ENCODE measurements at places on chromosomes 7 and 10. TPM values are rescaled to one million over a fixed set of nuclear protein-coding genes. Genes with fewer than 3 reads are reported as not detected.

GRCh38 chr7:29877196-29877595 is 70.9 kb downstream of the WIPF3 start:
- DNase-seq: no peak

DNA sequence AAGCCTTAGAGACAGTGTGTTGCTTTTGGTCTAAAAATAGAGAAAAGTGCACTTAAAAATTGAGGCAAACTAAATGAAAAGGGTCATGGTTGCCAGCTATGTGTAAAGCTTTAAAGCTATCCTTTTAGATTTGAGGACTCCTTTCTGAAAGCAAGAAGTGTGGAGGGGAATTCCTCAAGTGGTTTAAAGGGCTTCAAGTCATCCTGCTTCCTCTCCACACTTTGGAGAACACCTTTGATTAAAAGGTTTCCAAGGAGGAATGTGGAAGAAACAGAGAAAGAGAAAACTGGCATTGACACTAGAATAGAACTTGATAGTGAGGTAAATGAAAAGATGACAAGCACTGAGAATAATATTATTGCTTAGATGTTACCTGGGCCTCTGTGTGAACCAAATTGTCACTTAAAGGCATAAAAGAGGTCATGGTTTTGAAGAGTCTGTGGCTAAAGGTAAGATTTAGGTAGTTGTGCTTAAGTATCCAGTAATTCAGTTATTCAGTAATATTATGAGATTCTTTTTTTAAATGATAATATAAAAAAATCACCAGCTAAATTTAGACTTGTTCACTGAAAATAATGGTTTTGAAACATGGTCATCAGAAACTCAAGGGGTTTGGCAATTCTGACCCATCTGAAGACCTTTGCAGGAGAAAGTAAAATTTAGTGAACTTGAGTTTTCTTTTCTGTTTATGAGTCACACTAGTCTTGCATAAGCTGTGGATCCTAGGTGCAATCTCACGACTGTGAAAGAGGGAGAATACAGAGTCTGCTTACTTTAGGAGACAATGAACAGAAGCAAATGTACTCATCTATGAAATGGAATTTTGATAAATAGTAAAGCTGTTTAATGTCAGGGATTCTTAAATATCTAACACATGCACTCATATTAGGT is 466.0 kb downstream of the KIF20B start:
- no peak for DNase-seq

DNA sequence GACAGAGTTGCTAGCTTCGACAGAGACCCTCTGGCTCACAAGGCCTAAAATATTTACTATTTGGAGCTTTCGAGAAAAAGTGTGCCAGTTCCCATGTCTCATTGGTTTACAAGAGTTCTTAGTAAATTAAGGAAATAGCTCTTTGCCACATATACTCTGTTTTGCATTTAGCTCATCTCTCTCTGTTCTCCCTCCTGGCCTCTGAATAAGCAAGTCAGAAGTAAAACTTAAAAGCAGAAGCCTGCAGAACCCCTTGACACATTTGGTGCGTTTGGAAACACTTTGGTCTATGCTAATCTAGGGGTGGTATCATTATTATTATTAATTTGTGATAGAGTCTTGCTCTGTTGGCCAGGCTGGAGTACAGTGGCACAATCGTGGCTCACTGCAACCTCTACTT is 6.4 kb downstream of the CARD11 start:
- DNase-seq: no peak

DNA sequence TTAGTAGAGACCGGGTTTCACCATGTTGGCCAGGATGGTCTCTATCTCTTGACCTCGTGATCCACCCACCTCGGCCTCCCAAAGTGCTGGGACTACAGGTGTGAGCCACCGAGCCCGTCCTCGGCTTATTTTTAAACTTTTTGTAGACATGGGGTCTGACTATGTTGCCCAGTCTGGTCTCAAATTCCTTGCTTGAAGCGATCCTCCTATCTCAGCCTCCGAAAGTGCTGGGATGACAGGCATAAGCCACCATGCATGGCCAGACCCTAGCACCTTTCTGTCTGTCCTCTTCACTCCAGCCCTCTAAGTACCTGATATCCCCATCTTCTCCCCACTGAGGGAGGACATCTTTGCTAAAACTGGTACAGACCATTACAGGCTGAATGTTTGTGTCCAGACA is 41.4 kb downstream of the TMEM130 start:
- DNase-seq: no peak

- DNase-seq: no peak
Measured at GRCh38 chr10:113007821-113008220, 57.8 kb downstream of the TCF7L2 start.

DNA sequence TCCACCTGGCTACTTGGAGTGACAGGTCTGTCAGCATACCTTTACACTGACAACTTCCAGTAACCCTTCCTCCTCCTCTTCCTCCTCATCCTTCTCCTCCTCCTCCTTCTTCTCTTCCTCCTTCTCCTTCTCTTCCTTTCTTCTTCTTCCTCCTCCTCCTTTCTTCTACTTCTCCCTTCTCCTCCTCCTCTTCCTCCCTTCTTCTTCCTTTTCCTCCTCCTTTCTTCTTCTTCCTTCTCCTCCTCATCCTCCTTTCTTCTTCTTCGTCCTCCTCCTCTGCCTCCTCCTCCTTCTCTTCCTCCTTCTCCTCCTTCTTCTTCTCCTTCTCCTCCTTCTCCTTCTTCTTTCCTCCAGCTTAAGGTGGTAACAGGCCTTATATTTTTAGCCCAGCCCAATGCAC is 109.3 kb upstream of the PLXDC2 start:
- no peak for DNase-seq

GRCh38 chr10:116861796-116862195 is 12.5 kb downstream of the ENO4 start:
- no peak for DNase-seq

- DNase-seq: no peak
Measured at GRCh38 chr7:14639801-14640200, 262.8 kb downstream of the DGKB start.

DNA sequence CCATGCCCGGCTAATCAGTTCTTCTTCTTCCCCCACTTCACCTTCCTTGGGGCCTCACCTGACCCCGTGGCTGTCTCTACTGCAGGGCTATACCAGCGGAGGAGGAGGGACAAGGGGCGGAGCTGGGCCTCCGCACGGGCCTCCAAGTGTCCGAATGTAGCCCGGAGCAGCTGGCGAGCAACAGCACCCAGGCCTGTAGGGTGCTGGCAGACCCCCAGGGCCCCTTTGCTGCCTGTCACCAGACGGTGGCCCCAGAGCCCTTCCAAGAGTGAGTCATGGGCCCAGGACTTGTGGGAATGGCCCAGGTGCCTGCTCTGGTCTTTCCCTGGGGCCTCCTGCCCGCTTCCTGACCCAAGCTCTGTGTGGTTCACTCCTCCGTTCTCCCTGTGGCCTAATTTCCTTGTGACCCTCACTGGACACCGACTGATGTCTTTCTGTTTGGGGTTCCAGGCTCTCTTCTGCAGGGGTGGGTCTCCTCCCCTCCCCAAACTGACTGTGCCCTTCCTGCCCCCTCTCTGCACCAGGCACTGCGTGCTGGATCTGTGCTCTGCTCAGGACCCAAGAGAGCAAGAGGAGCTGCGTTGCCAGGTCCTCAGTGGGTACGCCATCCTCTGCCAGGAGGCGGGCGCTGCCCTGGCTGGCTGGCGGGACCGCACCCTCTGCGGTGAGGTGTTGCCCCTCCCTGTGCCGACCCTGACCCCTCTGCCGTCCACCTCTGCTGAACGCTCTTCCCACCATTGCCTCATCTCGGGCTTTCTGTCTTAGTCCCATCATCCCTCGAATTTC is 35.2 kb downstream of the EPHB4 start:
- DNase-seq: no peak

- DNase-seq: no peak
Measured at GRCh38 chr10:62044566-62044965, 143.1 kb downstream of the ARID5B start.

GRCh38 chr10:131221632-131222277 is 89.8 kb downstream of the TCERG1L start:
- no peak for DNase-seq

GRCh38 chr7:141301544-141301943 is 227.7 kb downstream of the TMEM178B start:
- no peak for DNase-seq

- DNase-seq: no peak
Measured at GRCh38 chr7:27846388-27846787, 106.4 kb downstream of the TAX1BP1 start.

GRCh38 chr10:65313406-65313805 is 1612.4 kb upstream of the LRRTM3 start:
- DNase-seq: no peak

DNA sequence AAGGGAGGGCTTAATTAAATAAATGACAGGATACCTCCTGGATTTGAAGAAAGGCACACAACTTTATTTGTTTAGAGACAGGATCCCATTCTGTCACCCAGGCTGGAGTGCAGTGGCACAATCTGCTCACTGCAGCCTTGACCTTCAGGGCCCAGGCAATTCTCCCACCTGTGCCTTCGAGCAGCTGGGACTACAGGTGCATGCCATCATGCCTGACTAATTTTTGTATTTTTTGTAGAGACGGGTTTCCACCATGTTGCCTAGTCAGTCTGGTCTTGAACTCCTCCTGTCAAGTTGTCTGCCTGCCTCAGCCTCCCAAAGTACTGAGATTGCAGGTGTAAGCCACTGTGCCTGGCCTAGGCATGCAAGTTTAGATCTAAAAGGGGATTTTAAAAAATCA is 272.7 kb upstream of the MBL2 start:
- no peak for DNase-seq

CDH23 gene
- 0.01 TPM for polyA plus RNA-seq

STRIP2 gene
- polyA plus RNA-seq: 1.7 TPM

PDCD4 gene
- 66.0 TPM for polyA plus RNA-seq

PCDH15 gene
- polyA plus RNA-seq: not detected

CYP17A1 gene
- polyA plus RNA-seq: not detected

PKD2L1 gene
- polyA plus RNA-seq: not detected

MRLN gene
- not detected for polyA plus RNA-seq

FAM25G gene
- not detected for polyA plus RNA-seq

DRGX gene
- not detected for polyA plus RNA-seq
